M059J (cell line): ENCODE measurements at places on chromosomes 12 and 14.

DNA sequence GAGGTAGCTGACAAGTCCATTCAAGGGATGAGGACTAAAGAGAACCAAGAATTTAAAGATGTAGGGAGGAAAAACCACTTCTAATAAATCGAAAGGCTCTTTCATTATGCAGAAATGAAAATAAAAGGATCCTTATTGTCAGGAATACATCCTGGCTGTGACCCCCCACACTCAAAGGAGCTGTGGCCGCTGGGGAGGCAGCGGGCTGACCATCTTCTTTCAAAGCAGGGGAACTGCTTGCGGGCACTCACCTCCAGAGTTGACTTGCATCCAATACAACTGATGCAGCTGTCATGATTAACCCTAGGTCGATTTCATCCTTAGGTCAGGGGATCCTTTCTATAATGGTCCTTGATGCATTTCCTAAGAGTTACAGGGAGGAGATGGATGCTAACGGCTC lies 35.3 kb downstream of the TRAFD1 start:
- DNase-seq: no peak

DNA sequence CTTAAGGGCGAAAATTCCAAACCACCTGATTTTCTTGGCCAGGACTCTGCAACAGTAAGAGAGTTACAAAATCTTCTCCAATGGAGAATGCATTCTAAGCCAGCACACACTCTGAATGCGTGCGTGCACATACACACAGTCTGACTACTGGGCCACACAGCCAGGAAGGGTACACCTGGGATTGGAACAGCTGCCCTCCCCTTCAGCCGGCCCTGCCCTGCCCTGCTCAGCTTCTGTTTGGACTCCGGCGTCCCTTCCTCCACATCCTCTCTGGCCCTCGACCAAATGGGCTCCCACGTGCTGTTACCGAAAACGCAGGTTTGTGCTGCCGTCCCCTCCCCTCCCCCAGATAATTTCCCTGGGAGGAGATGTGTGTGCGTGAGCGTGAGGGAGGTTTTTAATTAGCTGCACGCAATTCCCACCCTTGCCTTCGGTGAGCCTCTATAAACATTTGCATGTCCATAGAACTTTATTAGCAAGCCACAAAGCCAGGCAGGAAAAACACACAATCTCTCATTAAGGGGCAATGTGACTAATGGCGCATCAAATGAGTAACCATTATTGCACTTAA lies 43.0 kb downstream of the CCNK start:
- DNase-seq: peak; percentile 55

DNA sequence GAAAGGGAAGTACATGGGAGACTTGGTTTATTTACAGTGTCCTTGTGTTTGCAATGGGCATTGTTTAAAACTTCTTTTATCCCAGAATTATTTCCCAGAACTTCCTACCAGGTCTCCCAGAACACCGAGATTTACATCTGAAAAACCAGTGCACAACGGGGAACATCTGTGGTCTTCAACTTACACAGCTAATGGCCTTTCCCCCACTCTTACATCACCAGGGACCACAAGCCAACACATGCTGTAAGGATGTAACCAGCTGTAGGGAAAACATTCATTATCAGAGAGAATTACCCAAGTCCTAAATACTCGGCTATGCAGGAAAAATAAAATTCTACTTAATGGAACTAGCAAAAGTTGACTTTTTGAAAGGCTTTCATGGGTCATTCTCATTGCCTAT lies 267.6 kb downstream of the DUSP6 start:
- no peak for DNase-seq

- DNase-seq: peak; percentile 81
These were observed 8.6 kb downstream of the IFI27L2 start for GRCh38 chr14:94120667-94121340.

DNA sequence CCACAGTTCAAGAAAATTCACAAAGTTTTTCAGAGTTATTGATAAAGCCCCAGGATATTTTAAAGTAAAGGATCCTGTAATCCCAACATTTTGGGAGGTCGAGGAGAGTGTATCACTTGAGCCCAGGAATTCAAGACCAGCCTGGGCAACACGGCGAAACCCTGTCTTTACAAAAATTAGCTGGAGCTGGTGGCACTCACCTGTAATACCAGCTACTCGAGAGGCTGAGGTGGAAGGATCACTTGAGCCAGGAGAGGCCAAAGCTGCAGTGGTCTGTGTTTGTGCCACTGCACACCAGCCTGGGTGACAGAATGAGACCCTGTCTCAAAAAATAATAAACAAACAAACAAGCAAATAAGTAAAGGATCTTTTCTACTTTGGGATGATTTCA lies 39.5 kb upstream of the LRRK2 start:
- DNase-seq: no peak

- DNase-seq: no peak
These were observed 10.2 kb downstream of the ERG28 start for GRCh38 chr14:75650253-75651058.

DNA sequence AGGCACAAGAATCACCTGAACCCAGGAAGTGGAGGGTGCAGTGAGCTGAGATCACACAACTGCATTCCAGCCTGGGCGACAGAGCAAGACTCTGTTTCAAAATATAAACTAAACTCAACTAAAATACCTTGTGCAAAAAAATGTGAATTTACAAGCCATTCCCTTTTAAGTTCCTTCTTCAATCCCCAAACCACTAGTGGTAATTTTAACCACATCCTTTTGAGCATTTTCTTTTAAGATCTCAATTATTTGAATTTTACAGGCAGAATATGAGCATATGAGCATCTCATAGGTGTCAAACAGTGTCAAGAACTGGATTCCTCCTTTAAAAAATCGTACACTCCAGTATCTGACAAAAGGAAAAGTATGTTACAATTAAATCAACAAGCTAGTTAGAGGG lies 57.0 kb upstream of the NPFF start:
- peak; percentile 28 for DNase-seq

- peak; percentile 97 for DNase-seq
These were observed 52.1 kb downstream of the DAD1 start for GRCh38 chr14:22536853-22537338.

DNA sequence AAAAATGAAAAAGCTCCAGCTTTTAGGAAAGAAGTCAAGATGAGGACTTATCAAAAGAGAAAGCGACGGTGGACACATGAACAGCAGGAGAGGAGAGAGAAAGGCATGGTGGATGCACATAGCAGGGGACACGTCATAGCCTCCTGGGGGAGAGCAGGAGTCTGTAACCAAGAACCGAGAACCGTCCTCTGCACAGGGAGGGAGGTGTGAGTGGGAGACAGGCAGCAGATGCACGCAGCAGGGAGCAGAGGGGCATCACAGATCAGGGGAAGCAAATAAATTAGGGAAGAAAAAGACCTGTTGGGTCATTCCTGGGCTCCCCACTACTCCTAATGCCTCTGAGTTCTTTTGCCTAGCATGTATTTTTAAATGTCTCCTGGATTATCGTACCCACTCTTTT lies 138.1 kb upstream of the RMST start:
- DNase-seq: no peak

GRCh38 chr12:42766754-42767153 lies 177.2 kb upstream of the PRICKLE1 start:
- no peak for DNase-seq

DNA sequence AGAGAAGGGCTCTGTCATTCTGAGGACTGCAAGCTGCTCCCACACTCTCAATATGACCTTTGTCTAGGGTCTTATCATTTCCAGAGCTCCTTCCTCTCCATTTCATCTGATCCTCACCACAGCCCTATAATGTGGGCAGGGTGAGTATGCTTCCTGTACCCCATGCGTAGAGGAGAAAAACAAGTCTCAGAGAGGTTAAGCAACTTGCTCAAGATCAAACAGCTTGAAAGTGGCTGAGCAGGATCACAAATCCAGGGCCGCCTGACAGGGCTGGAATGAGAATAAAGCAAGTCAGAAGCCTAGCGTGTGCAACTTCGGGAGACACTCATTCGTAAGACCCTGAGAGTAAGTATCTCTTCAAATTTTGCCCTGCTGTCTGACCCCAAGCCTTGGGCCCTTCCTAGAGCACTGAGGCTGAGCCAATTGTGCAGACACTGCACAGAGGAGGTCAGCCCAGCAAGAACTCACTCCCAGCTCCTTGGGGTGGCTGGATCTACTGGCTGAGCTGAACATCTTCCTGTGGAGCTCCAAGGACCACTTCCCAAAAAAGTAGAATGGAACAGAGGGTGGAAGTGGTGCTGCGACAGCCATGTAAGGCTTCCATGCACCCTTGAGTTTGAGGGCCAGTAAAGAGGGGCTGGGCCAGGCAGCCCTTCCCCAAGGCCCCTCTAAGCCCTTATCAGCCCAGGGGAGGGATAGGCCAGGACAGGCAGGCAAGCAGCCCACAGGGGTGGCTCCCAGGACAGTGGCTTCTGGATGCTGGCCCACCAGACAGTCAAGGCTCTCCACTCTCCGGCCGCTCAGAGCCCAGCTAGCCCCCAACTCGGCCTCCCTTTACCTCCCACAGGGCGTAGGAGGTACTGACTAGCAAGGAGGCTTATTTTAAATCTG lies 10.5 kb downstream of the ZFP36L1 start:
- DNase-seq: no peak
